Transverse colon (tissue), 4 donors: ENCODE measurements at places on chromosomes 1 and 21. TPM values are rescaled to one million over a fixed set of nuclear protein-coding genes. Genes with fewer than 3 reads are reported as not detected.

GRCh38 chr1:63799307-63799706 is 25.5 kb downstream of the ROR1 start:
- DNase-seq: no peak

GRCh38 chr1:153750026-153750995 is 22.5 kb downstream of the INTS3 start:
- no peak for DNase-seq

- DNase-seq: peak; percentile 36
Observed at GRCh38 chr1:203744075-203744972, 20.7 kb upstream of the LAX1 start.

DNA sequence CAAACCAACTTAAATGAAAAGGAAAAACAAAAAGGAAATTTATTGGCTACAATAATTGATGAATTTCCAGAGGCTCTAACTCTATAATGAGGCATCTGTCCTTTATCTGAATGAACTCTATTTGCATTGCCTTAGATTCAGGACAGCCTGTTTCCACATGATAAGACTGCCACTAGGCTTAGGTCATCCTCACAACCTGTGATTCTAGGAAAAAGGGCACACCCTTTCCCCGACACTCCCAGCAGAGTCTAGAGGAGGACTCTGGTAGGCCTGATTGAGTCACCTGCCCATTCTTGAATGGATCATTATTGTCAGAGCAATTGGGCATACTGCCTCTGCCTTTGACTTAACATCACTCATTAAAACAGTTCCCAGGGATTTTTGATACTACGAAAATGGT is 262.8 kb downstream of the TPR start:
- no peak for DNase-seq

DNA sequence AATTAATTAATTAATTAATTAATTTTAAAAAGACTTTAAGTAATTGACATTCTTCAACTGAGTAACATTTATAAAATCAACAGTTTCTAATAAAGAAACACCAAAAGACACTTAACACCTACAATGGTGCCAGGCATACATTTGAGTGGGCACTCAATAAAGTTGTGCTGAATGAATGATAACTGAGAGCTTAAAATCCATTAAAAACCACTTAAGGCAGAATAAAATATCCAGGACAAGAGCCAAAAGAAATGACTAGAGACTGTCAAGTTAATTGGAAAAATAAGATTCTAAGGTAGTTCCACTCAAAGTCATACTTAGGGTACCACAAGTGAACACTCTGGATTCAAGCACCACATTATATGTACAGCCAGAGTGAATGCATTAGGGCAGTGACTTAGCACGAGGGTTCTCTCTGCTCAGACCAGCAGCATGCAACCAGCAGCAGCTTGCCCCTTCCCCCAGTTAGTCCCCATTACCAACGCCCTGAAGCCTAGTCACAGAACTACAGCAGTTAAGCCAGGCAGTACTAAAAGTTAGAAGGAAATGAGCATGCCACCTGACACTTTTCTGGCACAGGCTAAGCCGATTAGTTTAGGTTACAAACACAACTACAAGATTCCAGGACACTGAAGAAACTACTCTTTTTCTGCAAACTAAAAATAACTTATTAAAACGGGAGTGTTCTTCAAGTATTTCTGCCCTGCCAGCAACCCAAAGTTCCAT is 46.5 kb downstream of the LUZP1 start:
- peak; percentile 68 for DNase-seq

- DNase-seq: peak; percentile 7
Observed at GRCh38 chr21:42439284-42440186, 35.8 kb downstream of the UBASH3A start.

GRCh38 chr1:1483714-1484113 is 12.1 kb downstream of the ATAD3B start:
- no peak for DNase-seq

- no peak for DNase-seq
Observed at GRCh38 chr1:99934801-99935200, 35.0 kb upstream of the SLC35A3 start.

DNA sequence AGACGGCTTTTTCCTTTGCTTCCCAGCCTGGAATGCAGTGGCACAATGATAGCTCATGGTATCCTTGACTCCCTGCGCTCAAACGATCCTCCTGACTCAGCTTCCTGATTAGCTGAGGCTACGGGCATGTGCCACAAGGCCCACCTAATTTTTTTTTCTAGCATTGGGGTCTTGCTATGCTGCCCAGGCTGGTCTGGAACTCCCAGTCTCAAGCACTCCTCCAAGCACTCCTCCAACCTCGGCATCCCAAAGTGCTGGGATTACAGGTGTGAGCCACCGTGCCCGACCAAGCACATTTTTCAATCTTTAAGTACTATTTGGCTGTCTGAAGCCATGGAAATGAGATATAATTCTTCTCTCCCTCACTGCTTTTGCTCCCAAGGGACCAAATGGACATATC is 58.7 kb downstream of the MAB21L3 start:
- no peak for DNase-seq

DNA sequence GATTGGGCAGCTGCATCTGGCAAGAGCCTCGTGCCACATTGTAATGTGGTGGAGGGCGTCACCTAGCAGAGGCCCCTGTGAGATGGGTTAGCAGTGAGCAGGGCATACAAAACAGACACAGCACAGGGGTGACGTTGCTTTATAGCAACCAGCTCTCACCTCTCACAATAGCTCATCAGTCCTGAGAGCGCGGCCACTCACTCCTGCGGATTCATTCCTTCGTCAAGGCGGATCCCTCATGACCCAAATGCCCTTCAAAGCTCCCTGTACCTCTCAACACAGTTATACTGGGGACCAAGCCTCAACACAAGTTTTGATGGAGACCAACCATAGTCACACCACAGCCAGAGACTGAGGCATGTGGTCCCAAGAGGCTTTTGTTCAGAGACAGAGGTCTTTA is 22.9 kb downstream of the SLC37A1 start:
- no peak for DNase-seq

- DNase-seq: no peak
Observed at GRCh38 chr1:110548381-110548780, 29.4 kb upstream of the KCNA10 start.

GRCh38 chr1:86865973-86866637 is 47.8 kb downstream of the SELENOF start:
- no peak for DNase-seq

GRCh38 chr1:233078396-233078795 is 128.0 kb downstream of the NTPCR start:
- no peak for DNase-seq

DNA sequence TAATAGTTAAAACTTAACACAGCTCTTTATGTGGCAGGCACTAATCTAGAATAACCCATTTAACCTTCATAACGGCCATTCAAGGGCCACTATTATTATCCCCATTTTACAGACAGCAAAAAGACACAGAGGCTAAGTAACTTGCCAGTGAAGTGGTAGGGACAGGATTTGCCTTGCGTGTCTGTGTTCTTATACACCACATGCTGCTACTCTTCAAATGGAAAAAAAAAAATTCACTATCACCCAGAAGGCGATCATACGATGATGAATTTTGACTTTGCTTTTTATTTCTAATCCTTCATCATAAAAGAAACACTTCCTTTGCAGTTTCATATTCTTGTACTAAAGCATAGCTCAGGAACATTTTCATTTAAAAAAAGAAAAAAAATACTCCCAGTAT is 65.5 kb downstream of the RERE start:
- no peak for DNase-seq

- no peak for DNase-seq
Observed at GRCh38 chr1:54826226-54826816, 25.2 kb upstream of the TTC22 start.

- no peak for DNase-seq
Observed at GRCh38 chr1:165886983-165887382, 59.6 kb downstream of the UCK2 start.

DNA sequence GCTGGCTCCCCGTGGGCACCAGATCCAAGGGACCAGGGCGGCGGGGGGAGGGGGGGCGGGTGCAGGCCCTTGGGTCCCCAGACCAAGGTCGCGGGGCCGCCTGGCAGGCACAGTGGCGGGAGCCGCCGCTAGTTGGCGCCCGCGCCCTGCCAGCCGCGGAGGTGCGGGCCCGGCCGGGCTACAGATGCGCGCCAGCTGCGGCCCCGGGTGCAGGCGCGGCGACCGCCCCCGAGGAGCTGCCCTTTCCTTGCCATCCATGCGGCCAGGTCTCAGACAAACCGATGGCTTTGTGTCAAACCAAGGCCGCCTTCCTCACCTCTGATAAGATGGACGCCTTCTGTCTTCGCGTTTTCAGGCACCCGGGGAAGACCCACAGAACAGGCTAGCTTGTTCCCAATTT is 2.2 kb upstream of the RUNX3 start:
- DNase-seq: peak; percentile 64

DNA sequence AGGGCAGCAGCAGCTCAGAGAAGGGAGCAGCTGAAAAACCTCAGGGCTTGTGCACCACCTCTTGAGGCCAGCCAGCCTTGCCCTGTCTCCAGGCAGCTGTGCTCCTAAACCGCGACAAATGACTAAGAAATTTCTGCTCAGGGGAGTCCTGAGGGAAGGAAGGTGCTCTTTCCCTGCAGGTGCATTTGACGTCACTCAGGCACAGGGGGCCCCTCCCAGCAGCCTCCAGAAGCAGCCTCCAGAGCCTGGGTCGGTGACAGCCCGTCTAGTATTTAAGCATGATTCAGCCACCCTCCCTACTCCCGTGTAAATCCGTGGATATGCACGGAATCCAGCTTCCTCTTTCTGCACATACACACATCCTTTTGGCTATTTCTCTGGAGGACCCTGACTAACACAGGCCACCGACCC is 560.5 kb downstream of the KIF26B start:
- DNase-seq: no peak

- no peak for DNase-seq
Observed at GRCh38 chr1:13595411-13595810, 11.8 kb downstream of the PDPN start.

DNA sequence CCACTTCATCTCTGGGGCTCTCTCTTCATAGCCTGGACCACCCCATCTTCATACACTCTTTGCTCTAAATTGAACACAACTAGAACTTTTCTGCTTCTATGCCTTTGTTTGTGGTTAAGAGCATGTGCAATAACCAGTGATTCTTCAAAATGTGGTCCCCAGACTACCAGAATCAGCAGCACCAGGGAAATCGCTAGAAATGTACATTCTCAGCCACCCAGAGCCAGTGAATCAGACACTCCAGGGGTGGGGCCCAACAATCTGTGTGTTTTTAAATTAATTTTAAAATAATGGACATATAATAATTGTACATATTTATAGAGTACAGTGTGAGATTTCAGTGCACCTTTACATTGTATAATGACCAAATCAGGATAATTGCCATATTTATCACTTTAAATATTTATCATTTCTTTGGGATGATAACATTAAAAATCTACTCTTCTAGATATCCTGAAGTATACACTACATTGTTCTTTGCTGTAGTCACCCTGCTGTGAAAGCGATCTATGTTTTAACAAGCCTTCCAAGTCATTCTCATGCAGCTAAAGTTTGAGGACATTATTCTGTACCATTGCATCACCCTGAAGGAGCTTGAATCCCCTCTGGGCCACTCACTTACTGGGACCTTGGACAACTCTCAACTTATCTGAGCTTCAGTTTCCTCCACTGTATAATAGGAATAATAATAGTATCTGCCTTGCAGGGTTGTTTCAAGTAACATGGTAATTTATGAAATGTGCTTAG is 10.8 kb downstream of the GRHL3 start:
- no peak for DNase-seq

DNA sequence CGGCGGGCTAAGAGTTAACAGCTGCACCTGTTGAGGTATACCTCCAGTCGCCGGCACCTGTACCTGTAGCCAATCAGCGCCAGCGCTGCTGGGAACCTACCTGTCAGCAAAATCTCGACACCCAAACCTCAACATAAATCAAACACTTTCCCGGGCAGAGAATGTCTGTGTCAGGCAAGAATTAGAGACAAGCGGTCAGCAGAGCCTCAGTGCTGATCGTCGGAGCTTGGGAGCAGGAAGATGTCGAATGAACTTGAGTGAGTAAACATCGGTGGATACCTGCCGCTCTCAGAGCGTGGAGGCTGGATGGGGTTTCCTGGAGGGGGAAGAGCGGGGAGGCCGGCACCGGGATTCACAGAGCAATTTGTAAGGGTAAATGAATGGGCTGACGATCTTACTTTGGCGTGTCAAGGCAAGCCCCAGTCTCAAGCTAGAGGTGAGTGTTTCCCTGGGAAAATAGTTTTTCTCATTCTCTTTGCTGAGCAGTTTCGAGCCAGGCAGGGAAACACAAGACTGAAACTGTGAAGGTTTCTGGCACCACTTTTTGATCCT is at the start of gene GRHL3:
GRHL3 (plus strand) TSS at position 46 of the 552 bp plus-strand sequence; CDS start at position 241, 195 bp downstream.
- DNase-seq: peak; percentile 44

DNA sequence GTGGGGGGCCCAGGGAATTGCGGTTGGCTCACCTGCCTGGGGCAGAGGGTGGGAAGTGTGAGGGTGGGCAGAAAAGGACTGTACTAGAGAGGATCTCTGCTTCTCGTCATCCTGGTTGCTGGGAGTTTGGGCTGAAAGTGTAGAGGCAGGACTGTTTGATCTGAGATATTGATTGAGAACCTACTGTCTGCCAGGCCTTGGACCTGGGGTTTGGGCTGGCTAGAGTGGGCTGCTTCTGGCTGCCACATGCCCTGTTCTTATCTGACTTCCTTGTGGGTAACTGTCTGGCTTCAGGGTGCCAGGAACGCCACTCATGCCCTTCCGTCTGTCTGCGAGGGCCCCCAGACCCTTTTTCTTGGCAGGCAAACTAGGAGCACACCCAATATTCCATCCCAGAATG is 200.9 kb downstream of the FOXD2 start:
- no peak for DNase-seq

- peak; percentile 52 for DNase-seq
Observed at GRCh38 chr1:15835205-15835740, 12.2 kb upstream of the SPEN start.

GRCh38 chr1:231763456-231763855 is 136.9 kb downstream of the DISC1 start:
- DNase-seq: no peak

DNA sequence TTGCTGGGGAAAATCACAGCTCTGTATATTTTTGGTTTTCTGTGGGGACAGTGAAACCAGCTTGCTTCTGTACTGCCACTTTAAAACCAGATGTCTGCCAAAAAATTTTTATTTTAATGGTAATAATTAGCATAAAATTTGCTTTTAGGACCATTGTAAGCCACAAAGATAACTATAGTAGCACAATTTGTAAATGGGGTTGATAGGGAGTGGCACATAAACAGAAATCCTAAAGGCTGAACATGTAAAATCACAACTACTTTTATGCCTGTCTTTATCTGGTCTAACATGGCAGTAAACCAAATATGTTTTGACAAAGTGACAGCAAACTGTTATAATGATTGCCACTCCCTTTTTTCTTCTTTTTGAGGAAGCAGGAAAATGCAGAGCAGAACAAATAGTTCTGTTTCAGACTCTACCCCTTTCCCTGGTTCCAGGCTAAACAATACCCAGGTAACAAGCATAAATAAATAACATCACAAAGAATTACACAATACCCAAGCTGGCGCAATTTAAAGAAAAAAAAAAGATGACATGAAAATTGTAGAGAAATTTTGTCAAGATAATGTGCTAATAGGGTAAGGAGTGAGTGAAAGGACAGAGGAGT is 24.0 kb upstream of the CCDC181 start:
- no peak for DNase-seq

The C1orf226 gene
- 13.2 TPM for total RNA-seq

The CRABP2 gene
- not detected for total RNA-seq

The CFAP141 gene
- not detected for total RNA-seq

The CCDC181 gene
- total RNA-seq: not detected

The SVBP gene
- 18.6 TPM for total RNA-seq

The AGBL4 gene
- not detected for total RNA-seq

The FCRL4 gene
- not detected for total RNA-seq

The SYCP1 gene
- total RNA-seq: not detected

The PRRX1 gene
- 9.2 TPM for total RNA-seq

The PODN gene
- total RNA-seq: 43.6 TPM

The PINK1 gene
- 122 TPM for total RNA-seq

The LCE2C gene
- total RNA-seq: not detected

The USP33 gene
- total RNA-seq: 90.5 TPM

The PROK1 gene
- not detected for total RNA-seq
